CD4-positive, alpha-beta T cell treated with Interleukin-6 at 100 ng/mL for 8 hours (primary cell): ENCODE measurements at places on chromosomes 4 and X.
A peak's percentile ranks its signal among the peaks of the same experiment; 100 is the strongest.

- peak; percentile 6 for DNase-seq
Observed at GRCh38 chrX:149830192-149830873, 48.6 kb downstream of the MAGEA9 start.

DNA sequence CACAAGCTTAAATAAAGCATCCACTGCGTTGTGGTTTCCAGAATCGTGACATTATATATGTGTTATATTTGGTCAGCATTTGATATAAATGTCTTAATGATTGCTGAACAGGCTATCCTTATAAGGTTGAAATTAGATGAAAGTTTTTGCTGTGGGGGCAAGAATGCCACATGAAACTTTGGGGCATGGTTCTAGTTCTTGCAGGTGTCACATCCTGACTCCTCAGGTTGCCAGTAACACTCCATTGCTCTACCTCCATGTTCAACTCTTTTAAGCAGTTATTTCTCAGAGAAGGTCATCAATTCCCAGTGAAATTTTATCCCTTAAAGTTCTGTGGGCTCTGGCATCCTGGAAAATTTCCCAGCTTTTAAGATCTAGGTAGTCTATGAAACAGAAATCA, 33.7 kb downstream of the NFKB1 start:
- DNase-seq: no peak

DNA sequence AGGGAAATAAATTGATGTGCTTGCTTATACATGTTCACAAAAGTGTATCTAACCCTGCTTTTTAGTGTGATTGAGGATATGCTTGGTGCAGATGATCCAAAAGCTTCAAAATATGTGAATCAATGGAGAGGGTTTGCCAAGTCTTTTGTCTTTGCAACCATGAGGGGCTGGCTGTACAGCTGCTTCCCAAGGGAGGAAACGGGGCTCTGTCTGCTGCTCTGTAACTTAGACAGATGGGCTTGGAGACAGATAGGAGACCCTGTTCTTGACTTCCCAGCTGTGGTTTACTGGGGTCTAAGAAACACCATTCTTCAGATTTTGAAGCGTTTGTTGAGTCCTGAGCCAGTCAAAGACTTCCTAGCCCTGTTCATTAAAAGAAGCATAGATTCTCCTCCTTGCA, 152.3 kb downstream of the DCLK2 start:
- DNase-seq: no peak

GRCh38 chr4:144556636-144557035, 89.3 kb upstream of the HHIP start:
- no peak for DNase-seq

DNA sequence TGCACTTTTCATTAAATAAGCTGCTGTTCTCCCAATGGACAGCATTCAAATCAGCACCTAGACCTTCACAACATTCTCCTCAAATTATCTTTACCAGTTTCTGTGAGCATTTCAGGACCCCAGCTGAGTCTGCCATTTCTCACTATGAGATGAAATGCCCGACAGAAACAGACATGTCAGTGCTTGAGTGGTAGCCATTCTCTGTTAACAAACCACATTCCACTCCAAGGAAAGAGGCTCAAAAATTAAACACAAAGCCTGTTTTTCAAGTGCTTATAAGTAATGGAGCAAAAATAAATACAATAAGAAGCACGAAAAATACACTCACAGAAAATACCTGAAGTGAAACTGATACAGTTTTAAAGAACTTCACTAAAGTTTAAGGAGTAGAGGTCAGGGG, 320.2 kb upstream of the PRPS2 start:
- DNase-seq: no peak

- no peak for DNase-seq
Observed at GRCh38 chr4:66404141-66404540, 733.9 kb upstream of the EPHA5 start.

GRCh38 chrX:57528670-57529255, 63.0 kb upstream of the ZXDB start:
- DNase-seq: no peak

- no peak for DNase-seq
Observed at GRCh38 chrX:10130354-10130753, 26.4 kb upstream of the CLCN4 start.

DNA sequence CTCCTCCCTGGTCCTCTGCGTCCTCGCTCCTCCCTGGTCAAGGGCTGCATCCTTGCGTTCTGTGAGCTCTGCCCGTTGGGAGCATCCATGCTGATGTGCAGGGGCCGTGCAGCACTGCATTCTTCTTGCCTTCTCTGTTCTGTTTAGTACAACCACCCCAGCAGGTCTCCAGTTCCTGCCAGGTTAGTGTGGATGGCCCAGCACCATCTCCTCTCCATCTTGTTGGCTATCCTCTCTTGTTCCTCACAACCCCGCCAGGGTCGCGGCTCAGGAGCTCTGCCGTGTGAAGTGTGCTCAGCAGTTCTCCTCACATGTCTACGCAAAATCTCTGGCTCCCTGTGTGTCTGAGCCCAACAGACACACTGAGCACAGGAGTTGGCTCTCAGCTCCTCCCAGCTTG, 10.4 kb upstream of the MAEA start:
- no peak for DNase-seq

GRCh38 chrX:153821066-153821465, 9.3 kb downstream of the PDZD4 start:
- no peak for DNase-seq

- DNase-seq: no peak
Observed at GRCh38 chrX:149370097-149370496, 135.0 kb downstream of the IDS start.

DNA sequence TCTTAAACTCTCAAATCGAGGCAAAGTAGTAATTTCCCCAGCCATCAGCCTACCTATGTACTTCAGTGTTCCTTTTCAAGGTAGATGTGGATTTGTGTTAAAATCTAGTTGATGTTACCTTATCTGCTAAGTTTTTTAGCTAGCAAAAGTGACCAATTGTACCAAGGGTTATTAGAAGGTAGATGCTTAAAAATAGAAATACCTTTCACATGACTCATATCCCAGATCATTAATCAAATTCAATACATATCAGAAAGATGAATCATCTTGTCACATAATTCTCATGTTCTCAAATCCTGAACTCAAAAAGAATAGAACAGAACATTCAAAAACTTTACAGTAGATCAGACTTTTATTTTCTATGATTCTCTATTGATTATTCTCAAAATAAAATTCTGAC, 3.5 kb downstream of the ENAM start:
- DNase-seq: no peak
